ENCODE measurements at places on chromosomes 7 and 10. TPM values are rescaled to one million over a fixed set of nuclear protein-coding genes. Genes with fewer than 3 reads are reported as not detected.

Gene PVRIG
- 30.5 TPM for total RNA-seq

- peaks cover 18% of the 10 kb centered on the region for H3K4me1 ChIP-seq
- peak; percentile 53 for DNase-seq
- peaks cover 7% of the 10 kb centered on the region for H3K27me3 ChIP-seq
- no peaks in the 10 kb centered on the region for H3K36me3 ChIP-seq
- H3K27ac ChIP-seq, result peak overlapping the region; percentile 41
Observed at GRCh38 chr10:97791824-97792721, 20.3 kb upstream of the SFRP5 start.

GRCh38 chr10:71620642-71621041 lies 98.9 kb downstream of the C10orf105 start:
- H3K27ac ChIP-seq, result no peak overlapping the region
- H3K27me3 ChIP-seq, result peaks cover 44% of the 10 kb centered on the region
- H3K4me1 ChIP-seq, result peaks cover 3% of the 10 kb centered on the region

DNA sequence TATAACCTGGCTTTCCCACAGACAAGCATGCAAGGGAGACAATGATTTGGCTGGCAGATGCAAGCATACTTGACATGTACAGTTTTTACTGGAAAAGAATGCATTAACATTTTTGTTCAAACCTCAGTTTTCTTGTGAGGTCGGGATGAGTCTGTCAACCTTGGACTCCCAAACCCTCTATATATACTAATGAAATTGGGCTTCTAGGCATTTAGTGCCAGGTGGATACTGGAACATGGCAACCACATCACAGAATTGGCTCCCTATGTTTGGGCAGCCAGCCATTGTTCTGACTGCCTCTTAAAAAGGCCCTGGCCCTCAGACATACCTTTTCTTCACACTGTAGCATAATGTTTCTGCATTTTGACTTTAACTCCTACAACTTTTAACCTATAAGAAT lies 39.1 kb downstream of the CDK6 start:
- no peaks in the 10 kb centered on the region for H3K27me3 ChIP-seq
- H3K27ac ChIP-seq, result no peak overlapping the region
- H3K4me1 ChIP-seq, result peaks cover 20% of the 10 kb centered on the region
- no peak overlapping the region for H3K4me3 ChIP-seq

DNA sequence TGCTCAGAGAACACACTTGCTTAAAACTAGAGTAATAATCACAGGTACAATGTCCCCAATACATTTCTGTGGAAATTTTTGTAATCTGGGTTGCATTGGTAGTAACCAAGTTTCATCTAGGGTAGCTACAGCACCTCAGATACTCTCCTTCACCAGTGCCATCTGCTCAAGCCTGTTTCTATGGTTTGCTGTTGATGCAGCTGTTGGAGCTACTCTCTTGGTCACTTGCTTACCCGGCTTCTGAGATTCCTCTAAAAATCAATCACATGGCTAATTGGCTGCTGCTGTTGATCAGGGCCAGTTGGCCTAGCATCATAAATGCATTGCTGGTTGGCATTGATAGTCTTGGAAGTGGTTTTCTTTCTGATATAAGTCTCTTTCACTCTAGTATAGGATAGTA lies 220.8 kb downstream of the BICC1 start:
- no peaks in the 10 kb centered on the region for H3K4me1 ChIP-seq
- H3K36me3 ChIP-seq, result no peaks in the 10 kb centered on the region
- H3K27ac ChIP-seq, result no peak overlapping the region
- DNase-seq, result no peak
- H3K4me3 ChIP-seq, result no peak overlapping the region

Gene SPAM1
- total RNA-seq, result not detected

GRCh38 chr10:127736915-127737562 lies at the start of gene FOXI2:
FOXI2 (plus strand) TSS chr10:127737185; CDS start chr10:127737274, 89 bp downstream.
- no peak for DNase-seq
- no peak within 1 kb of the TSS for H3K27ac ChIP-seq
- no peak within 1 kb of the TSS for H3K4me3 ChIP-seq
- no peaks in the 10 kb centered on the region for H3K4me1 ChIP-seq

GRCh38 chr7:114293289-114294012 lies 121.2 kb upstream of the FOXP2 start:
- peaks cover 17% of the 10 kb centered on the region for H3K27me3 ChIP-seq
- no peaks in the 10 kb centered on the region for H3K36me3 ChIP-seq
- no peaks in the 10 kb centered on the region for H3K4me1 ChIP-seq
- DNase-seq, result no peak
- H3K27ac ChIP-seq, result no peak overlapping the region

- no peak overlapping the region for H3K4me3 ChIP-seq
- H3K27ac ChIP-seq, result no peak overlapping the region
- H3K36me3 ChIP-seq, result no peaks in the 10 kb centered on the region
- DNase-seq, result no peak
Observed at GRCh38 chr7:15543256-15543655, 18.6 kb downstream of the AGMO start.
